ENCODE measurements at places on chromosomes 2 and 18. TPM values are rescaled to one million over a fixed set of nuclear protein-coding genes. Genes with fewer than 3 reads are reported as not detected.
A peak's percentile ranks its signal among the peaks of the same experiment; 100 is the strongest.

- DNase-seq = no peak
Observed at GRCh38 chr2:119517433-119517832, 6.8 kb downstream of the SCTR start.

The SCYGR4 gene
- not detected for total RNA-seq

DNA sequence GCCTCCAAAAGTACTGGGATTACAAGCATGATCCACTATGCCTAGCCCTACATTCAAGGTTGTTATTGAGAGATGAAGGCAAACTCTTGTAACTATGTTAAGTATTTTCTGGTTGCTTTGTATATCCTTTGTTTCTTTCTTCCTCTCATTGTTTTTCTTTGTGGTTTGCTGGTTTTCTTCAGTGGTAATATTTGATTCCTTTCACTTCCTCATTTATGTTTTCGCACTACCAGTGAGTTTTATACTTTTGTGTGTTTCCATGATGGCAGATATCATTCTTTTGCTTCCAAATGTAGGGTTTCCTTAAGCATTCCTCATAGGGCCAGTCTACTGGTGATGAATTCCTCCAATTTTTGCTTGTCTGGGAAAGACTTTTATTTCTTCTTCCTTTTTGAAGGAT lies 90.2 kb downstream of the NCK2 start:
- DNase-seq = no peak

DNA sequence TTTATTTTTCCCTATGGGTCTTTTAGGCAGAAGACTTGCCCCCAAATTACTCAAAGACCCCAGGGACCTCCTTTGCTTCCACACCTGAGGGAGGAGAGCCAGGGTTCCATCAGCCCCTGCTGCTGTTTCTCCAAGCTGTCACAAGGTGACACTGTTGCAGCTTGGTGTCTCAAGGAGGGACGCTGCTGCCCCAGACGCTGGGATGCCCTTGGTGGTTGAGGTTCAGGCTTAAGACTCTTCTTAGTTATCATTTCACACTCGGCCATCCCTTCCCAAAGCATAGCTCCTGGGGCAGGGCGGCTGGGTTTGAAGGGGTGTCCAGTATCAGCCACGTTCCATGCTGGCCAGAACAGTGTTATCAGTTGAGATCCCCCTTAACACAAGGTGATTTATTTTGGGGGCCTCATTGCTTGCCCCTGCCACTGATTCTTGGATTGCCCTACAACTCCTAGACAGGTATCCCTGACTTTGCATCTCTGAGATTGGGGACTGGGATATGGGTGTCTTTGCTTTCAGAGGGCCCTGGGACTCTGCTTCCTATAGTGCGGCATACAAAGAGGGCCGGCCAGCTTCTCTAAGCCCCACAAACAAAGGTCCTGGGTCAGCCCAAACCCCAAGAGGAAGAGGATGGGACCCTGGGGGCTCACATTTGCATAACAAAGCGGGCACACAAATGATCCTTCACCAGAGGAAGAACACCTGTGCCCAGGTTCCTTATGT lies 22.7 kb downstream of the GPR55 start:
- DNase-seq = peak; percentile 81

DNA sequence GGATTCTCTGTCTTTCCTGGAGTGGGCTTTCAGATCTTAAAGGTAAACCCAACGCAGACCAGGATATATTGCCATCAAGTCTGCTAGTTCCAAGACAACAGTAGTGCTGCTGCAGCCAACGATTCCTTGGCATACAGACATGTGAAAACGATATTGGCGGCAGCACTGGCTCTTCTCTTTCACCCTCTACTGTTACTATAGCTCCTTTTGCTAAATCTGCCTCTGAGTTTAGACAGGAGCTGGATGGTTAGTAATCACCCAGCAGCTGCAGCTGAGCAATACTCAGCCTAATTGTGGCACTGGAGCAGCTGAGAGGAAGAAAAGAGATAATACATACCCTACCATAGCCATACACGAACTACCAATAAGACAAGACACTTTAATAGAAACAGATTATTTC lies 4.0 kb downstream of the YES1 start:
- no peak for DNase-seq

DNA sequence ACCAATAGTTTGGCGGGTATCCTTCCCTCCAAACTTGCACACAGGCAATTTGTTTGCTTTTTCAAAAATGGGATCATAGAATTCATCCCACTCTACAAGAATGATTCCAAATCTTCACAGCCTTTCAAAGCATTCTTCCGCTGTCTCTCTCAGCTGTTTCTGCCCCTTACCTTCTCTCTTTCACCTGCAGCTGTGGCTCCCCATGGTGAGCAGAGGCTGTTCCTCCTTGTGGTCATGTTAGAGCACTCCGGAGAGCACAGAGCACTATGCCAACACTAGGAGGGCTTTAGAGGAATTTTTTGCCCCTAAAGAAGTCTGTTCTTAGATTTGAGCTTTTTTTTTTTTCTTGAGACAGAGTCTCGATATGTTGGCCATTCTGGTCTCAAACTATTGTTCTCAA lies 30.4 kb downstream of the MTHFD2 start:
- no peak for DNase-seq

- no peak for DNase-seq
Observed at GRCh38 chr2:212034841-212035585, 503.6 kb downstream of the ERBB4 start.

The SCN3A gene
- total RNA-seq = 4.4 TPM

- no peak for DNase-seq
Observed at GRCh38 chr2:176999301-176999700, 213.3 kb upstream of the HNRNPA3 start.

DNA sequence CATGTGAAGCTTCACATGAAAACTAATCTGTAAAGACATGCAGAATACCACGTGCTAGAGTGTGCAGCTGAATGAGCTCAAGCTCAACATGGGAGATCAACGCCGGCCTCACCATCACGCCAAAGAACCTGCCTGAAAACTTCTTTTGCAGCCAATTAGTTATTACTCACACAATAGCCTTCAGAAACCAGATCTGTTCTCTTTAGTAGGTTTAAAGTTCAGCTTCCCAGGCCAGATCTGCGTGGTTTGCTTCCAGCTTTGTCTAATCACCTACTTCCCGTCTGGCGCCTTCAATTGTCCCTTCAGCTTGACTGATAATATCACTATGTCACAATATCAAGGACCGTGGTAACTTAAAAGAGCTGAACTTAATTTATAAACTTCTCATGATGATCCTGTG lies 68.0 kb upstream of the ZNF236 start:
- DNase-seq = no peak

GRCh38 chr2:83862600-83862999 lies 596.5 kb downstream of the SUCLG1 start:
- no peak for DNase-seq

GRCh38 chr2:42865884-42866881 lies 73.8 kb upstream of the HAAO start:
- DNase-seq = no peak

DNA sequence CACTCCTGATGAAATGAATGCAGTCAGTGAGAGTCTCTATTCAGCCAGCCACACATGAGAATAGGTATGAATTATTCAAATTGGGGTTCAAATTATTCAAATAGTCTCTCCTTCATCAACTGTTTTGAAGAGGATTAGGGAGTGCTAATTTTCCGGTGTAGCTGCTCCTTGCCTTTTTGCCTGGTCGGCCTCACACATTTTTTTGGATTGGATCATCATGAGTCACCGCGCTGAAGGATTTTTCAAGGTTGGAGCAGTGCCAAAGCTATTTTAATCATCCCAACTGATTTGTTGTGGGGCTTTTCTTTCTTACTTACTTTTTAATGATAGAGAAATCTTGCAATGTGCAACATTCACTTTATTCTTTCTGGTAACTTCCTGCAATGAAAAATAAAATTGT lies 2.4 kb upstream of the DTNA start:
- no peak for DNase-seq

DNA sequence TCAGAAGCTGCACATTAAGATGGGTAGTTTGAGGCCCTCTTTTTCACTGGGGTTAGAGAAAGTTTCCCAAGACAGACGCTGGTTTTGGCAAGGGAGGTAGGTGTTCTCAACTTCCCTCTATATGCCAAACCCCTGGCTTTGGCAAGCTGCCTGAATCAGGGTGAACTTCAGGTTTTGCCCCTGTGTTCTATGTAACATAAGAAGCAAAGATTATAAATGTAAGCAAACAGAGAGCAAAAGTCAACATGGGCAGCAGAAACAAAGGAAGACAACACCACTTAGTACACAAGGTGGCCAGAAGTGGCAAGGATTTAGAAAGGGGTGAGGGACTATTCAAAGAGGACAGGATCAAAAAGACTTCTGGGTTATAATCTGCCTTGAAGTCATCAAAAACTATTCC lies 70.5 kb upstream of the TFCP2L1 start:
- no peak for DNase-seq

The GATA6 gene
- total RNA-seq = 32.0 TPM

- no peak for DNase-seq
Observed at GRCh38 chr2:24117902-24118301, 5.2 kb downstream of the PFN4 start.

GRCh38 chr2:158619496-158619895 lies 162.7 kb downstream of the PKP4 start:
- no peak for DNase-seq

DNA sequence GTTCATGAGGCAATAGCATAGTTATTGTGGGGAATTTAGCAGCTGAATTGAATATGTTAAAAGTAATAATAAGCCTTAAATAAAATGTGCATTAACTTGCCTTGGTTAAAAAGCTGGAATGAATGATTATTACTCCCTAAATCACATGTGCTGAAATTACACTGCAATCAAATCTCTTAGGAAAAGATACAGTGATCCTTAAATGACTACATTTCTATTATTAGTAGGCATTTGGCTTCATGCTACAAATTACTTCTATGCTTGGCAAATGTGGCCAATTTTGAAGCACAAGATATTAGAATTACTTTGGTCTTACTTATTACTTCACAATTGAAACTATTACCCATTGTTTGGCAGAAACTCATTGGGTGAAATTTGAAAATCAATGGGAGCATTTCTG lies 5.4 kb downstream of the RND3 start:
- DNase-seq = no peak

- DNase-seq = no peak
Observed at GRCh38 chr2:101190747-101191516, 39.8 kb upstream of the TBC1D8 start.

GRCh38 chr2:231300722-231301076 lies 94.8 kb upstream of the B3GNT7 start:
- no peak for DNase-seq

DNA sequence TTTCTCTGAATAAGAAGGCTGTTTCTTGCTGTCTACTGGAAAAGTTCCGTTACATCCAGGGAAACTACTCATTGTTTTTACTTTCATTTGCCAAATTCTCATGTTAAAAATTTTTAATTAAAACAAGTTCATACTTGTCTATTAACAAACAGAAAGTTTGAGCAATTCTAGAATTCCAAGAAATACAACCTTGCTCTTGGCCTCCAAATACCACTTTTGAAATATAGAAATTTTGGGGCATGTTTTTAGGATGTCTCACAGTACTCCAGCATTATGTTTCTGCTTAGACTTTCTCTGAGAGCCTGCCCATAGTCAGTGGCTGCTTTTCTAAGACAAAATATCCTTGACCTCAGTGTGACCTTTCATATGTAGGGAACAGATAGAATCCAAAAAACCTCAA lies 228.7 kb upstream of the RND3 start:
- no peak for DNase-seq

GRCh38 chr18:59455728-59456276 lies 96.7 kb upstream of the LMAN1 start:
- no peak for DNase-seq

GRCh38 chr18:69956057-69956456 lies 8.4 kb upstream of the CD226 start:
- DNase-seq = no peak

DNA sequence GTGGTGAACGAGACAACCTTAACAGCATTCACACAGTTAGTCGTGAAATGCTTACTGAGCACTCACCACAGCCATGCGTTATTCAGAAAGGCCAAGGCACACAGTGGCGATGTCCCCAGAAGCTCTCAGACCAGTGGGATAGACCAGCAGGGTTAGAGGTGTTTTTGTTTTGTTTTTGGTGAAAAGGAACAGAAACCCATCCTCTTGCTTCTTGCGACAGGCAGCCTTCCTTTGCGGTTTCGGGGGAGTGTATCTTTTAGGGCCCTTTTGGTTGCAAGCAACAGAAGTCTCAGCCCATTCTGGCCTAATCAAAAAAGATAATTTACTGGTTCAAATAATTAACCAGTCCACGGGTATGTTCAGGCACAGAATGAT lies 4.7 kb downstream of the GNLY start:
- no peak for DNase-seq

- no peak for DNase-seq
Observed at GRCh38 chr2:231037731-231038482, 584 bp downstream of the C2orf72 start.

GRCh38 chr2:152432206-152432653 lies 97.3 kb downstream of the FMNL2 start:
- DNase-seq = no peak

DNA sequence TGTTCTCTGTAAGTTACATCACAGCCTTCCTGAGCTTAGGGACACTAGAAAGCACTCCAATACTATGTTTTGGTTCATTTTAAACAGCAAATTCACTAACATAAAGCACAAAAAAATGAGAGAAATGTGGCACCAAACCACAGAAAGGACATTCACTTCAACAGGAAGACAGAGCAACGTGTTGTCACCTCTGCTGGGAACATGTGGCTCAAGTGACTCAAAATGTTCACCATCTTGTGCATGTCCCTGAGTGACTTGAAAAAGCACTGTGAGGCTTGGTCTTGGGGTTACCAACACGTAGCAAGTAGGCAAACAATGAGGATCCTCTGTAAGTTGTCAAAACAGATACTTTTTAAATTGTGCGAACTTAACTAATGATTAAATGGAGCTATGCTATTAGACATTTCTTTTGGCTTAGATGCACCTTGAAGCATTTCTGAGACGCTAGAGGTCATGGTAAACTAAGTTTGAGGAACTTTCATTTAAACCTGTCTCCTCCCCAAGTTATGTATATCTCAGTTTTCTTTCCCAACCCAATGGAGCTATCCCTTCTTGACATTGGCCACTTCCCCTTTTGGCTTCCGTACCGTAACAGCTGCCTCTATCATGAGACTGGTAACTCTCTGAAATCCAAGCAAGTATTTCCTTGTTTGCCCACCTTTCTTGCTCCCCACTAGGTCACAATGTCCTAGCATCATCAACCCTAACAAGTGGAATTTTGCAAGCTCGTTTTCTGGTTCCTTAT lies 14.0 kb upstream of the ST6GAL2 start:
- DNase-seq = no peak

The CPO gene
- 0.28 TPM for total RNA-seq

- no peak for DNase-seq
Observed at GRCh38 chr2:36812196-36812595, 115.7 kb downstream of the VIT start.

The ALPG gene
- total RNA-seq = not detected

The TWIST2 gene
- 2.3 TPM for total RNA-seq

GRCh38 chr2:72719416-72719815 lies 106.4 kb downstream of the EXOC6B start:
- DNase-seq = no peak

The SETBP1 gene
- 24.2 TPM for total RNA-seq

- no peak for DNase-seq
Observed at GRCh38 chr18:55781481-55781957, 193.5 kb upstream of the TCF4 start.

GRCh38 chr2:10006236-10007161 lies 36.9 kb upstream of the KLF11 start:
- peak; percentile 71 for DNase-seq

The ICA1L gene
- 2.5 TPM for total RNA-seq

Data from spleen (tissue), 13 donors.